Activated CD4-positive, alpha-beta T cell treated with anti-CD3 and anti-CD28 coated beads for 36 hours (primary cell): ENCODE measurements at places on chromosomes 13 and 19. TPM values are rescaled to one million over a fixed set of nuclear protein-coding genes. Genes with fewer than 3 reads are reported as not detected.

- DNase-seq = no peak
Observed at GRCh38 chr13:93290503-93290902, 63.9 kb downstream of the GPC6 start.

GRCh38 chr13:44064357-44064756, 184.7 kb downstream of the LACC1 start:
- DNase-seq = no peak

DNA sequence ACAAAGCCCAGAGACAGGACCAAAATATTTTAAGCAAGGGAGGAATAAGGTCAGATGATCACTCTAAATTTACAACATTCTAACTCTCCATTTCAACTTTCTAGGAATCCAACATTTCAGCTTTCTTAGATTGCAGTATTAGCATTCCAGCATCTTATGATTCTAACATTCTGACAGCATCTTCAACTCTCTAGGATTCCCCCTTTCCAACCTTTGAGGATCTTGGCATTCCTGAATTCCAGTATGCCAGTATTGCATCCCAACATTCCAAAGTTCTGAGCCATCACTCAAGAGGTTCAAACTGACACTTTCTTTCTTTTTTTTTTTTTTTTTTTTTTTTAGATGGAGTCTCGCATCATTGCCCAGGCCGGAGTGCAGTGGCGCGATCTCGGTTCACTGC, 13.8 kb downstream of the TGFB1 start:
- no peak for DNase-seq

- DNase-seq = no peak
Observed at GRCh38 chr13:100645382-100645781, 29.2 kb downstream of the TMTC4 start.

GRCh38 chr13:32600890-32601289, 14.6 kb downstream of the PDS5B start:
- no peak for DNase-seq

DNA sequence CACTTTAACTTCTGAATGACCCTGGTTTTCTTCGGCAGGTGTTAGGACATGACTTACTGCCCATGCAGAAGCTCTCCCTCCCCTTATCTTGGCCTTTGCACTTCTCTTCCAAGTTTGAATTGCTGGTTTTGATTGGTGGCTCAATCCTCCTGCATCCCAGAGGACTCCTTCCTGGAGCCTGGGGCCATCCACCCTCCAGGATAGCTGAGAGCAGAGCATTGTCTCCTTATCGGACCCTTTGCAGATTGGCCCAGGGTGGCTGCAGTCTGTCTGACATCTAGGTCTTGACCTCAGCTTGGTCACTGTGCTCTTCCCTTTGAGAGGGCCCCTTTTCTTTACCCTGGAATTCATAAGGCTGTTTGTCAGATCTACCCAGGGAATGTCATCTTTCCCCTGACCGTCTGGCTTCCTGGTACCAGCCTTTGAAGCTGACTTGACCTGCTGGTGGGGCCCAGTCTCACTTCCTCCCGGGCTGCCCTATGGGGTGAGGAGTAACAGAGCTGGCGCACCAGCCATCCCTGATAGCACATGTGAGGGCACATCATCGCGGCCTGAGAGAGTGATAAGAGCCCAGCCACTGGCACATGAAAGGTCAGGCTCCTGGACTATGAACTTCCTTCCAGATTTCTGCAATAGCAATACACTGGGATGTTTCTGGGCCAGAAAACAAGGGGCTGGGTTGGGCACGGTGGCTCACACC, 172.9 kb upstream of the UBL3 start:
- no peak for DNase-seq

DNA sequence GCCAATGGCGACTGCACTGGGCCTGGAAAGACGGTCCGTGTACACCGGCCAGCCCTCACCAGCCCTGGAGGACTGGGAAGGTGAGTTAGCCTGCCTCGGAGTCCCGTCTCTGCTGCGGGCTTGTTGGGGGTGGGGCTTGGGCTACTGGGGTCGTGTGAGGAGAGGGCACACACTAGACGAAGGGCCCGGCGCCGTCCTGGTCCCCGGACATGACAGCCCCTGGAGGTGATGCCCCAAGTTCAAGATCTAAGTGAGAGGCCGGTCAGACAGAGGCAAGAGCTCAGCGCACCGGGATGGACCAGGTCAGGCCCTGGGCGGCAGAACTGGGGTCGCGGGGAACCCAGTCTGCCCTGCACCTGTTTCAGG, 1.6 kb downstream of the CILP2 start:
- no peak for DNase-seq

The RNF113B gene
- total RNA-seq = not detected

The SLC25A42 gene
- 10.4 TPM for total RNA-seq

GRCh38 chr13:97135883-97136282, 86.2 kb upstream of the MBNL2 start:
- no peak for DNase-seq

GRCh38 chr13:96002322-96003131, 50.7 kb downstream of the UGGT2 start:
- no peak for DNase-seq

DNA sequence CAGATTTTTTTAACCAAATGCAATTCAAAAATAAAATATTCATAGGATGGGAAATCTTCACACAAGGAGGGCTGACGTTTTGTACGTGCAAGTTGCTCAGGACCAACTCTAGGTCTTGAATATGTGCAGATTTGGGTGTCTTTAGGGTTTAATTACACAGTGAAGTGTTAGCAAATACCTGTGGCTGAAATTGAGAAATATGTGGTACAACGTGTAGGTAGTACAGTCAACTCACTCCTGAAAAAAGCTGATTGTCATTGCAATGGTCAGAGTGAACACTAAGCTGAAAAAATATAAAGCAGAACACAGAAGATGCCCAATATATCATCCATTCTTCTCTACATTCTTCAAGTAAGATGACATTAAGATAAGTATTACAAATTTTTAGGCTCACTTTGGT, 314.3 kb downstream of the SLITRK1 start:
- DNase-seq = no peak

- no peak for DNase-seq
Observed at GRCh38 chr13:83880275-83881139, 1.8 kb downstream of the SLITRK1 start.
